ENCODE measurements at places on chromosomes 2 and 18.

- no peaks in the 10 kb centered on the region for H3K4me1 ChIP-seq
- no peak for DNase-seq
- H3K36me3 ChIP-seq, result no peaks in the 10 kb centered on the region
These were observed 705.3 kb downstream of the SOCS6 start for GRCh38 chr18:70994116-70994515.

GRCh38 chr2:96140941-96141623 lies 2.8 kb upstream of the ASTL start:
- H3K27me3 ChIP-seq, result no peaks in the 10 kb centered on the region
- no peak overlapping the region for H3K27ac ChIP-seq
- no peak overlapping the region for H3K4me3 ChIP-seq

- H3K4me3 ChIP-seq, result no peak overlapping the region
- DNase-seq, result no peak
- no peak overlapping the region for H3K27ac ChIP-seq
- peaks cover 12% of the 10 kb centered on the region for H3K4me1 ChIP-seq
- no peaks in the 10 kb centered on the region for H3K27me3 ChIP-seq
These were observed 239.9 kb downstream of the MTX2 start for GRCh38 chr2:176508984-176509740.

- H3K4me1 ChIP-seq, result no peaks in the 10 kb centered on the region
- H3K4me3 ChIP-seq, result no peak overlapping the region
- no peak overlapping the region for H3K27ac ChIP-seq
- no peak for DNase-seq
- peaks cover 25% of the 10 kb centered on the region for H3K27me3 ChIP-seq
- no peaks in the 10 kb centered on the region for H3K36me3 ChIP-seq
These were observed 55.2 kb upstream of the FAM136A start for GRCh38 chr2:70356941-70357683.

DNA sequence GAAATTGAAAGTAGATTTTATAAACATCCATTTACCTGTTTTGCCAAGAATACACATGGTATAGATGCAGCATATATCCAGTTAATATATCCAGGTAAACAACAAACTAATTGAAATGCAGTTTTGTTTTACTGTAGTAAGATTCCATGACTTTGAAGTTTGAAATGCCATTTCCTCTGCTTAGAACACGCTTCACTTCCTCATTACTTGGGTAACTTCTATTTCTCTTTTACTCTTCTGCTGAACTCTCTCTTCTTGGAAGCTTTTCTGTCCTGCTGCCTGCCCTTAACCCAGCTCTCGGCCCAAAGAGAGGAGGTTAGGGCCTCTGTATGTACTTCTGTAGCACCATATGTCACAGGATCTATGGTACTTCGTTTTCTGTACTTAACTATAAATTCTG lies 14.1 kb upstream of the IL1RL2 start:
- no peak overlapping the region for H3K4me3 ChIP-seq
- no peak for DNase-seq
- no peak overlapping the region for H3K27ac ChIP-seq
- no peaks in the 10 kb centered on the region for H3K36me3 ChIP-seq

GRCh38 chr2:30148850-30149249 lies 2.0 kb downstream of the YPEL5 start:
- H3K27ac ChIP-seq, result no peak overlapping the region
- no peak for DNase-seq
- H3K4me3 ChIP-seq, result peak overlapping the region; percentile 72
- H3K27me3 ChIP-seq, result no peaks in the 10 kb centered on the region
- H3K4me1 ChIP-seq, result peaks cover 40% of the 10 kb centered on the region

GRCh38 chr18:61093965-61094364 lies 239.3 kb upstream of the CDH20 start:
- H3K4me3 ChIP-seq, result no peak overlapping the region
- H3K27ac ChIP-seq, result no peak overlapping the region
- H3K36me3 ChIP-seq, result no peaks in the 10 kb centered on the region
- no peak for DNase-seq
- no peaks in the 10 kb centered on the region for H3K4me1 ChIP-seq

DNA sequence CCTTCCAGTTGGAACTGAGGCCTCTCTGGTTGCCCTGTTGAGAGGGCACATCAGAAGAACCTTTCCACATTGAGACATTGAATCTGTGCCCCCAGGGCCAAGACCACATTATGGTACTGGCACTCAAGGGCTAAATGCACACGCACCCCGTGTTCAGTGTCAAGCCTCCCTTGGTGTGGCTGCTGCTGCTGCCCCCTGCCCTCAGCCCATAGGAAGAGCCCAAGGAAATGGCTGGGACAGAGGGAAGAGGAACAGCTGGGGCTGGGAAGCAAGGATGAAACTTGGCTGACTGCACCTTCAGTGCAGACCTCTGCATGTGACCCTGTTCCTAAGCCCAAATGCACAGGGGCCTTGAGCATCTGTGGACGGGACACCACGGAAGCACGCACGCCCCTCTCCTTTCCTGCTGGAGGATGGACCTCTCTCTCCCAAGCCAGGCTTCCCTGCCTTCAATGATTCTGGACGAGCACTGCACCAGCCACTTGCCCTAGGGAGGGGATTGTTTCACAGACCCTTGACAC lies 40.2 kb downstream of the NIFK start:
- no peaks in the 10 kb centered on the region for H3K36me3 ChIP-seq
- H3K27ac ChIP-seq, result no peak overlapping the region
- H3K27me3 ChIP-seq, result no peaks in the 10 kb centered on the region

DNA sequence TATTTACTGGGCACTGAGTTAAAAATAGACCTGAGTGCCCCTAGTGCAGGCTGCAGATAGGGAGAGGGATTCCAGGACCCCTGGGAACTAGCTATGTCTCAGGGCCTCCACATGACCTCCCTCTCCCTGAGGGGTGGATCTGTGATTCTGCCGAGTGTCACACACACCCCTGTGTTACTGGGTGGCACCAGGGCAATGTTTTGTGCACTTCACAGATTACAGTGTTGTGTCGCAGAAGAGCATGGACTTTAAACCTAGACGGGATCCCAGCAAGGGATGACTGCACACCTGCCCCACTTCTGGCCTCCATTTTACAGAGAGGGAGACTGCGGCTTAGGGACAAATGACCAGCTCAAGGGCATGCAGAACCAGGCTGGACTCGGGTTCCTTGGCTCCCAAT lies 65.6 kb downstream of the ZFP36L2 start:
- DNase-seq, result no peak
- no peak overlapping the region for H3K4me3 ChIP-seq
- H3K4me1 ChIP-seq, result peaks cover 53% of the 10 kb centered on the region
- peaks cover 2% of the 10 kb centered on the region for H3K36me3 ChIP-seq
- no peaks in the 10 kb centered on the region for H3K27me3 ChIP-seq

GRCh38 chr2:197242719-197243118 lies 67.9 kb downstream of the ANKRD44 start:
- DNase-seq, result no peak
- peaks cover 48% of the 10 kb centered on the region for H3K36me3 ChIP-seq
- H3K27me3 ChIP-seq, result no peaks in the 10 kb centered on the region
- no peak overlapping the region for H3K4me3 ChIP-seq

DNA sequence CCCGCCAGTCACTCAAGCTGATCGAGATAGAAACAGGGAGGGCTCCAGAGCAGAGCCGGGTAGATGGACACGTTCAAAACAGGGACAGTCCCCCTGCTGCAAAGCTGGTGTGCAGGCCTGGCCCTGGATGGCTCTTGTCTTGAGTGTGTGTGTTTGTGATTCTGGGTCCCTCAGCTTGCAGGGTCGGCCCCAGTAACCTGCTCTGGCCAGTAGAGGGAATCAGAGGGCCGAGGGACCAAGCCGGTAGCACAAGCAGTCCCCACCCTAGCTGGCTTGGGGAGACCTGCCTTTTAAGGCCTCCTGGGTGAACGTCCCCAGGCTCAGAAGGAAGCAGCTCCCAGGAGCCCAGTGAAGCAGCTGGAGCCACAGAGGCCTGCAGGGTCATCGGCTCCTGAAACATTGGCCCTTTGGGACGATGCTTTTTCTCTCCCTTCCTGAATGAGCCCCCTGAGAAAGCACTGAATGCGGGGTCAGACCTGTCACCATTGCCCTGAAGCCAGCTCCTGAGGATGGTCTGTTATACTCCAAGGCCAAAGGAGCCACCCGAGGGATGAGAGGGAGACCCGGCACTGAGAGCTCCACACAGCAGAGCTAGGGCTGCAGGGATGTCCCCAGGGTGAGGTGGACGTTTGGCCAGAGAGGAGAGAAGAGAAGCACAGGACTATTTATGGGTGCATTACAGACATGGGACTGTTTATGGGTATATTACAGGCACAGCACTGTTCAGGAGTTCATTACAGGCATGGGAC lies 15.4 kb upstream of the MLPH start:
- H3K36me3 ChIP-seq, result no peaks in the 10 kb centered on the region
- no peak overlapping the region for H3K4me3 ChIP-seq
- DNase-seq, result no peak

DNA sequence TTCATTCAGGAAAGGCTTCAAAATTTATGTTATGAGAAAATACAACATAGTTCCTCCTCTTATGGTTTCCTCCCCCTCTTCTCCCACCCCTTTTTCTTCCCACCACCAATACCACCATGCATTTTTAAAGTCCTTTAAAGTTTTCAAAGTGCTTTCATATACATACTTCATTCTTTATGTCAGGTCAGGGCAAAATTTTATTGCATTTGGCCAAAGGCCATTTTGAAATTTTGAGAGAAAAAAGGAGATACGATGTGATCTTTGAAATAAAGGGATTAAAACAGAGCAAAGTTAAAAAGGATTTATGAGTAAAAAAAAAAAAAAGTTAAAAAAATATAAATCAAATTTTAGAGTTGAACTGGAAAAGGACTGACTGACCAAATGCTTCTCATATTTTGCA lies 792.5 kb upstream of the FANCL start:
- no peak overlapping the region for H3K27ac ChIP-seq
- H3K36me3 ChIP-seq, result no peaks in the 10 kb centered on the region
- H3K4me1 ChIP-seq, result no peaks in the 10 kb centered on the region
- H3K4me3 ChIP-seq, result no peak overlapping the region
- no peaks in the 10 kb centered on the region for H3K27me3 ChIP-seq

- no peaks in the 10 kb centered on the region for H3K27me3 ChIP-seq
- no peak for DNase-seq
- peak overlapping the region; percentile 99 for H3K4me3 ChIP-seq
- peaks cover 53% of the 10 kb centered on the region for H3K4me1 ChIP-seq
These were observed 2.0 kb downstream of the SUPT7L start for GRCh38 chr2:27661371-27661770.

- no peaks in the 10 kb centered on the region for H3K4me1 ChIP-seq
- no peak overlapping the region for H3K4me3 ChIP-seq
- H3K27me3 ChIP-seq, result peaks cover 30% of the 10 kb centered on the region
- H3K36me3 ChIP-seq, result no peaks in the 10 kb centered on the region
- no peak overlapping the region for H3K27ac ChIP-seq
These were observed 17.2 kb upstream of the KLHL29 start for GRCh38 chr2:23367760-23368159.

- DNase-seq, result no peak
- H3K27ac ChIP-seq, result no peak overlapping the region
- H3K36me3 ChIP-seq, result no peaks in the 10 kb centered on the region
- no peaks in the 10 kb centered on the region for H3K4me1 ChIP-seq
These were observed 62.4 kb downstream of the SLC5A7 start for GRCh38 chr2:108048752-108049151.

DNA sequence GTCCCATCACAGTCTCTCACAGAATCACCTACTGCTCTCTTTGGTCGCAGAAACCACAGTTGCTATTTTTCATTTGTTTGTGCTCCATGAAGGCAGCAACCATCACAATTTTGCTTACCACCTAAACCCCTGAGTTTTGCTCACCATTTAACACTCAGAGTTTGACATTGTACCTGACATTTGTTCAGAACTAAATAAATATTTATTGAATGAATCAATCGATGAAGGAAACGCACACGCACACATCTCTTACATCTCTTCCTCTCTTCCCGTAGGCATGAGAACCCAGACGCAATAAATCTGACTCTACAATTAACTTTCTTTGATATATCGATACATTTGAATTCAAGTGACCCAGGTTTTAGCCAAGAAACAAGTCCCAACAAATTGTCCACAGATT lies 105.5 kb upstream of the RNF152 start:
- H3K4me1 ChIP-seq, result peaks cover 6% of the 10 kb centered on the region
- no peak overlapping the region for H3K27ac ChIP-seq
- H3K4me3 ChIP-seq, result no peak overlapping the region
- DNase-seq, result no peak
- no peaks in the 10 kb centered on the region for H3K36me3 ChIP-seq
- H3K27me3 ChIP-seq, result peaks cover 3% of the 10 kb centered on the region

DNA sequence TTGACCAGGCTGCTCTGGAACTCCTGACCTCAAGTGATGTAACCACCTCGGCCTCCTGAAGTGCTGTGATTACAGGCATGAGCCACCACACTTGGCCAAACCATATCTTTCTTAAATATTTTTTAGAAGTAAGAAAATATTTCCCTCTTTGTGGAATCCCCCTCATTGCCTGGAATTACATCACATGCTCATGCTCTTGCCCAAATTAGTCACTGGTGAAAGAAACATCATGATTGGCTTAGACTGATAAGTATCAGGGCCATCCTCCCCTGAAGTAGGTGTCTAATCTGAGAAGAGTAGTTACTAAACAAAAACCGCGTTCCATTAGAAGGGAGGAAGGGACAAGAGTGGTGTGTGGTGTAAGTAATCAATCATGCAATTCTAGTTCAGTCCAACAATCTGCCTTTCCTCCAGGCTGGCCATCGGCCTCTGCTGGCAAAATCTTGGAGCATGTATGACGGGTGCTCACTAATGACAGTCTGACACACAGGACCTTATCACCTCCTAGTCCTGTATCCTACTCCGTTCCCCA lies 52.3 kb upstream of the SCG2 start:
- H3K27me3 ChIP-seq, result peaks cover 6% of the 10 kb centered on the region
- H3K36me3 ChIP-seq, result no peaks in the 10 kb centered on the region
- H3K4me3 ChIP-seq, result no peak overlapping the region
- no peak overlapping the region for H3K27ac ChIP-seq
- DNase-seq, result no peak
- no peaks in the 10 kb centered on the region for H3K4me1 ChIP-seq

DNA sequence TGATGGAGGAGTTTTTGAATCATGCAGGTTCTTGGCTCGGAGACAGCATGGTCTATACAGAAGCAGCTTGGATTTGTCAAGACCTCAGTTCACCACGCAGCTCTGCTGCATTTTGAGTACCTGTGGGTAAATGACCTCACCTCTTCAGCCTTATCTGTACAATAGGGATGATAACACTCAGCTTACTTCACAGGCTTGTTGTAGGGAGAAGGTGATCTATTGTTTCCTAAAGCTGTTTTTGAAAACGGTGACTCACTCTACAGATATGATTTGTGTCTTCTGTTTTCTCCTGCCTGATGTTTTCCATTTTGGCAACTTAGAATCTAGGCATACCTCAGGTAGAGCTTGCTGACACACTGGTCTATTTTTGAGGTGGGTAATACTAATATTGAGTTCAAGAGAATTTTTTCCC lies 80.3 kb downstream of the FMNL2 start:
- no peak overlapping the region for H3K27ac ChIP-seq
- no peaks in the 10 kb centered on the region for H3K36me3 ChIP-seq
- DNase-seq, result no peak

DNA sequence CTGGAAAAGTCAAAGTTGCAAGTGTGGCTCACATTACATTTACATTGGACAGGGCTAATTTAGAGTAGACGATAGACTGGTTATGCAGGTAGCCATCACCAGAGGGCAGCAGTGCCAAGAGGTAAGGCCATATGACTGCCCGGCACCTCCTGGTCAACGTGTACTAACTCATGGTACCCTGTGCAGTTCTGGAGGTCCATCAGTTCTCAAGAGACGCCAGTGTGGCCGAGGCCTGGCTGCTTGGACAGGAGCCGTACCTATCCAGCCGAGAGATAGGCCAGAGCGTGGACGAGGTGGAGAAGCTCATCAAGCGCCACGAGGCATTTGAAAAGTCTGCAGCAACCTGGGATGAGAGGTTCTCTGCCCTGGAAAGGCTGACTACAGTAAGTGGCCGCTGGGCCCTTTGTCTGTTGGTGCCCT lies 65.8 kb upstream of the EML6 start:
- no peak overlapping the region for H3K4me3 ChIP-seq
- peak overlapping the region; percentile 30 for H3K27ac ChIP-seq
- H3K27me3 ChIP-seq, result no peaks in the 10 kb centered on the region
- peak; percentile 46 for DNase-seq
- H3K36me3 ChIP-seq, result peaks cover 94% of the 10 kb centered on the region
- peaks cover 25% of the 10 kb centered on the region for H3K4me1 ChIP-seq

Measured in activated CD4-positive, alpha-beta memory T cell treated with anti-CD3 and anti-CD28 coated beads, Interleukin-2, amount 10 ng/mL, durations not matched to agents 7 days and 5 days (primary cell).